ENCODE measurements at places on chromosomes 16 and 17. TPM values are rescaled to one million over a fixed set of nuclear protein-coding genes. Genes with fewer than 3 reads are reported as not detected.

Gene COPS3
- total RNA-seq: 87.7 TPM

Gene LLGL2
- 0.32 TPM for total RNA-seq

Gene VMO1
- total RNA-seq: 0.26 TPM

Gene CES1
- 3.7 TPM for total RNA-seq

Gene HSF4
- 3.0 TPM for total RNA-seq

Gene TVP23B
- total RNA-seq: 66.0 TPM

Gene GJD3
- 1.5 TPM for total RNA-seq

Gene ATAD5
- 3.0 TPM for total RNA-seq

Gene RAB26
- 0.86 TPM for total RNA-seq

Gene ACSM5
- total RNA-seq: 0.13 TPM

Gene CRYBA1
- total RNA-seq: not detected

Gene XAF1
- 33.4 TPM for total RNA-seq

Gene ANKRD40
- 52.3 TPM for total RNA-seq

Gene TM4SF5
- not detected for total RNA-seq

Gene P3H4
- total RNA-seq: 41.6 TPM

Gene UTS2R
- total RNA-seq: not detected

Gene ZNF205
- 11.8 TPM for total RNA-seq

Gene IL32
- total RNA-seq: 1.3 TPM

Gene CCL7
- 3.9 TPM for total RNA-seq

Gene PRCD
- total RNA-seq: 3.0 TPM

Gene MYL4
- 0.22 TPM for total RNA-seq

Gene NDRG4
- total RNA-seq: 12.8 TPM

Gene TBC1D3I
- not detected for total RNA-seq
